Fibroblast of lung (primary cell): ENCODE measurements at places on chromosomes 2 and 18. TPM values are rescaled to one million over a fixed set of nuclear protein-coding genes. Genes with fewer than 3 reads are reported as not detected.

PSMA8 gene
- not detected in 2 replicates for total RNA-seq

CDKL4 gene
- total RNA-seq, result 3.0 and 3.1 TPM in 2 replicates

CEBPZ gene
- 48.9 and 62.4 TPM in 2 replicates for total RNA-seq

NCKAP1 gene
- total RNA-seq, result 106 and 141 TPM in 2 replicates

RGPD6 gene
- total RNA-seq, result 22.6 and 23.6 TPM in 2 replicates

ADAM17 gene
- 49.1 and 69.9 TPM in 2 replicates for total RNA-seq

OR6B2 gene
- not detected in 2 replicates for total RNA-seq

ZFP36L2 gene
- 11.6 and 16.7 TPM in 2 replicates for total RNA-seq

LINC00305 gene
- total RNA-seq, result not detected in 2 replicates

C2orf80 gene
- not detected in 2 replicates for total RNA-seq

UGT1A4 gene
- total RNA-seq, result not detected in 2 replicates

IL36B gene
- total RNA-seq, result not detected in 2 replicates

MOCOS gene
- total RNA-seq, result 9.0 and 13.9 TPM in 2 replicates
